ENCODE measurements at places on chromosomes 5 and 9. TPM values are rescaled to one million over a fixed set of nuclear protein-coding genes. Genes with fewer than 3 reads are reported as not detected.

Gene ZNF354C
- 5.6 TPM for total RNA-seq

Gene PCDHGC3
- 20.5 TPM for total RNA-seq

Gene C5orf63
- 3.6 TPM for total RNA-seq

Gene CHSY3
- 1.3 TPM for total RNA-seq

Gene SOWAHA
- not detected for total RNA-seq

Gene NUTM2G
- not detected for total RNA-seq
